ENCODE measurements at places on chromosomes 12 and 14. TPM values are rescaled to one million over a fixed set of nuclear protein-coding genes. Genes with fewer than 3 reads are reported as not detected.

GRCh38 chr12:75854681-75855309, 176.8 kb downstream of the PHLDA1 start:
- DNase-seq: no peak

DNA sequence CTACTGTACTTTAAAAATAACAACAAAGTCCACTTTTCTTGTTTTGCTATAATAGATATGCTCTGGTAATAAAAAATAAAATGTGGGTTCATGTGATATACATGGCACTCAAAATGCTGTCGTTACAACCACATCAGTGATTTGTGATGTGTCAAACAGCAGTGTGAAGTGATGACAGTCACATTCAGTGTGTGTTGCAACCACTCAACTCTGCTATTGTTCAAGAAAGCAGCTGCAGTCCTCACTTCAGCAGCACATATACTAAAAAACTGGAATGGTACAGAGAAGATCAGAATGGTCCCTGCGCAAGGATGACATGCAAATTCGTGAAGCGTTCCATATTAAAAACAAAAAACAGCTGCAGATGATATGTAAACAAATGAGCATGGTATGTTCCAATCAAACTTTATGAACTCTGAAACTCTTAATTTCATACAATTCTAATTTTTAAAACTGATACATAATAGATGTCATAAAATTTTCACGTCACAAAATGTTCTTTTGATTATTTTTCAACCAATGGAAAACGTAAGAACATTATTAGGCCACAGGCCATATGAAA, 6.7 kb downstream of the TRMT5 start:
- DNase-seq: peak; percentile 91

Gene LALBA
- not detected for total RNA-seq

DNA sequence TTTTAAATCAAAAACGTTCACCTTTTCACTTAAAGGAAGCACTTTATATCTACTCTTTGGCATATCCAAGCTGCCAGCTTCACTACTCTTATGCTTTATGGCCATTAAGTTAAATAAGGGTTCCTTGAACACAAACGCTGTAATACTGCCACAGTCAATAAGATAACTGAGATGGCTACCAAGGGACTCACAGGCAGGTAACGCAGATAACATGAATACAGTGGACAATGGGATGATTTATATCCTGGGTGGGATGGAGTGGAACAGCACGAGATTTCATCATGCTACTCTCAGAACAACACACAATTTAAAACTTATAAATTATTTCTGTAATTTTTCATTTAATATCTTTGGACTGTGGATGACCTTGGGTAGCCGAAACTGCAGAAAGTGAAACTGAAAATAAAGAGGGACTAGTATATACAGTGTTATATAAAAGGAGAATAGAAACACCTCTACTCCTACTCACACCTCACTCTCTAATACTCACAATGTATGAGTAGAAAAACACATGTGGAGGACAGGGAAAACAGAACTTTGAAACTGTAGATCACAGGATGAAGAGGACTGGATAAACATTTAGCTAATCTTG, 367.3 kb downstream of the C12orf50 start:
- DNase-seq: no peak

- no peak for DNase-seq
These were observed 3.5 kb upstream of the ANKRD52 start for GRCh38 chr12:56261503-56262232.

DNA sequence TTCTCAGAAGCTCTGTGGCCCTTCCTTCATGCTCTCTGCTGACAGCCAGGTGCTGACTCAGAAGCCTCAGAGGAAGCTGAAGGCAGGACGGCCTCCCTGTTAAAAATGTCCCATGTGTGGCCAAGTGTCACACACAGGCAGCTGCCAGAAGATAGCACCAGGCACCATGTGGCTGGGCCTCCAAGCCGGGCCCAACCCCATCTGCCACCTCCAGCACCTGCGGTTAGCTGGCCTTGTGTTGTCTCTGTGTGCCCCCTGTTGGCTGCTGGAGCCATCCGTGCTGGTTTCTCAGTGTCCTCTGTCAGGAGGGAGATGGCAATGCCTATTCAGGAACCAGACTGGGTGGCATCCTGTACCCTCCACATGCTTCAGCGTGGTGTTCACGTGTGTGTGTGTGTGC, 63.2 kb downstream of the TSPAN11 start:
- DNase-seq: no peak

DNA sequence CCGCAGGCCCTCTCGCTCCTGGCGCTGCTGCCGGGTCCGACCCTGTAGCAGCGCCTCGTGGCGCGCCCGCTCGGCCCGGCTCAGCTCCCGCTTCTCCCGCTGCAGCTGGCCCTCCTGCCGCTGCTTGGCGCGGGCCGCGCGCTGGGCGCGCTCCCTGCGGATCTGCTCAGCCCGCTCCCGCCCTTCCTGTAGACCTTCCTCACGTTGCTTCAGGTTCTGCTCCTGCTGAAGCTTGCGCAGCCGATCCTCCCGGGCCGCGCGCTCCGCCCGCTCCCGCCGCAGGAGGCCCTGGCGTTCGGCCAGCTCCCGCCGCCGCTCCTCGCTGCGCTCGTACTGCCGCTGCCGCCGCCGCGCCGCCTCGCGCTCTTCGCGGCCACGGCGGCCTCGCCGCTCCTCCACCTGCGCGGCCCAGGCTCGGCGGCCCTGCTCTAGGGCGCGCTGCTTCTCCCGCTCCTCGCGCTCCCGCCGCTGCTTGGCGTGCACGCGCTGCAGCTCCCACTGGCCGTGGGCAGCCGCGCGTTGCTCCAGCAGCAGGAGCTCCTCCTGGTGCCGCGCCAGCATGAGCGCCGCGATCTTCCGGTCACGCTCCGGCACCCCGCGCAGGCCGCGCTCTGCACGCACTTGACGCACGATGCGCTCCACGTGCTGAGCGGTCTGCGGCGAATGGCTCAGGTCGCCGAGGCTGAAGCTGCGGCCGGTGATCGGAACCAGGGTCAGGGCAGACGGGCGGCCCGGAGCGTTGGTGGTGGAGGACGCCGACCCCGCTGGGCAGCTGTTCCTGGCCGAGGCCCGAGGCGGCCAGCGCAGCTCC, 2.4 kb downstream of the CCDC177 start:
- DNase-seq: peak; percentile 53

Gene SERPINA10
- total RNA-seq: not detected

DNA sequence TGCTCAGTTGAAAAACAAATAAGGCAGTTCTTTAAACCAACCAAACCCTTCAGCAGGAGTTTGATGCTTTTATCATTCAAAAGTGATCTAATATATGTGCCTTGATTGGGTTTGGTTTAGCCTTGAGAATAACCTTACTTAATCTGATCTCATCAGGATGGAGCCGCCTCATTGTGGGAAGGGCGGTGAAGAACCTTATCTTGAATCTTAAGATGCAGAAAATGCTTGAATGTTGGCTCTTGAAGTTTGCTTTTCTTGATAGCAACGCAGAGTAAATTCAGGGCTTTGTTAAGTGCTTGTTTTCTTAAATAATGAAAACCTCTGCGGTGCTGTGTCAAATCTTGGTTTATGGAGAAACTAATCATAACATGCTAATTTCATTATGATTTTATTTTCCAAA, 138.2 kb downstream of the MON2 start:
- DNase-seq: no peak

Gene GPR162
- 36.0 TPM for total RNA-seq

Gene LRFN5
- total RNA-seq: 12.6 TPM

DNA sequence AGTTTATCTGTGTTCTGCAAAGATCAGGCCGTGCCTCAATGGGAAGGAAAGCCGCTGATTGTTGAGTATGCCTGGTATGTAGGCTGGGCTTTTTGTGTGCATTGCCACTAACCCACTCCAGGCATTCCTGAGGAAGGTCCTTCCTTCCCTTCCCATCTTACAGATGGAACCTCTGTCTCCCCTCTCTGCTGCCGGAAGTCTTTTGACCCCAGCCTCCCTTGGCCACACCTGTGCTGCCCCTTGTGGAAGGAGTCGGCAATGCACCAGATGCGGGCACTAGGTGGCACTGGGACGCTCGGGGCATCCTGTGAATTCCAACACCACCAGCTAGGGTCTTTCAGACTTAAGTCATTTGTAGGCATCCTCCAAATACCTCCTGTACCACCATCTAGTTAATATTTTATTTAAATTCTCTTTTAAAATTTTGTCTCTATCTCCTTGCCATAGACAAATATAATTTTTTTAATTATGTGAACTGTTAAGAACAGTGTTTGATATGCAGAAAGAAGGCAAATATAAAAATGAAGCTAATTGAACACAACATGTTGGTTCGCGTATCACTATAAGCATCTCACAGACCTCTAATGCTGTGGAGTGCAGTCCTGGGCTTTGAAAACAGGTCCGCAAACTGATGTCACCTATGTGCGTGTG, 99.6 kb downstream of the RIN3 start:
- no peak for DNase-seq

DNA sequence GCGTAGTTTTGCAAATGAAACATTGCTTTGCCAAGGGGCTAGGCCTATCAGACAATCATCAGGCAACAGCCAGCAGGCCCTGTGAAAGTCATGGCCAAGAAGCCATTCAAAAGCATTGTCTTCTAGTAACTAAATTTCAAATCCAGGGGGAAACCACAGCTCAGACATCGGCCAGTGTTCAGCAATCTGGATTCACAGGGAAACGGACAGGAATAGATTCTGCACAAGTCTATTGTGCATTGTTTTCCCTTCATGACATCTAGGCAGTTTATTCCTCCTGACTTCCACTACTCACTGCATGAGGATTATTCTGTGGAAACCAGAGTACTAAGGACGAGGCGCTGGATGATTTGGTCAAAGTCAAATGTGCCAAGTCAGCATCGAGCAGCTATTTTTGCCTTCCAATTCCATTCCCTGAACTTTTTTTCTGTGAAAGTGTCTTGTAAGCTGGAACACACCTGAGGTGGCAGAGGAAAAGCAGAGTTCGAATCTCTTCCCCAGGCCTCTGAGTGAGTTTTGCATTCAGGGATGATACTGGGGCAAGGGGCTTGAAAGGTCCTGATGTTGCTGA, 75.4 kb downstream of the VCPKMT start:
- DNase-seq: no peak

- DNase-seq: no peak
These were observed 50.8 kb upstream of the PRICKLE1 start for GRCh38 chr12:42640391-42640790.

Gene RD3L
- total RNA-seq: not detected

Gene SDR9C7
- not detected for total RNA-seq

Gene PMCH
- total RNA-seq: not detected

DNA sequence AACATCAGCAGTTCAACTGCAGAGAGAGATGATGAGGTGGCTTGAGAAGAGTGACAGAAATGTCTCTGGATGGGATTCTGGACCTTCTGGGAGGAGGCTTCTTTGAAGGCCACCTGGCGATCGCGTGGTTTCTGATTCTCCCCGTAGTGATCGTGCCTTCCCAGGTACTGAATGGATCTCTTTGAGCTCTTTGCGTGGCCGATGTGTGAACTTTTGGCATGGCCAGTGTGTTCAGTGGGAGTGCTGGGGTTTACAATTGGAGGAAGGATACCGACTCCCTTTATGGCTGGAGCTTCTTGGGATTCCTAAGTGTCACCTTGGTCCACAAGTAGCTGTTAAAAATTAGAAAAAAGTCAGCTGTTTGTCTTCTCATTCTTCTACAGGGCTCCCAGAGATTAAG, 374.7 kb downstream of the C12orf75 start:
- no peak for DNase-seq

Gene NPAS3
- total RNA-seq: 0.48 TPM

- peak; percentile 83 for DNase-seq
These were observed 712 bp upstream of the FZD10 start for GRCh38 chr12:130161261-130162243.

DNA sequence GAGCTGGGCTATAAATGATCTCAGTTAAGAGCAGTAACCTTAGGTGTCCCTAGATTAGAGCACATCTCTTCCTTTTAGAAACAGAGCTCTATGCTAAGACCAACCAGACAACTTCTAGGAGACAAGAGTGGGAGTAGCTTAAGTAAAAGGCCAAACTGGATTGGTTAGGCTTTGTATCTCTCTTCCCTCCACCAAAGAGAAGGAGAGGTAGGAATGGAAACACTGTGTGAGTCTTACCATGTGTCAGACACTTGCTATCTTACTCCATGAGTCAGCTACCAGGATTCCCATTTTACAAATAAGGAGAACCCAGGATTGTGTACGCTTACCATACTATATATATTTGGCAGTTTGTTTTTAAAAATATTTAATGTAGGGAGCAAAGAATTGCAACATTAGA, 122.9 kb downstream of the PAX9 start:
- no peak for DNase-seq

Gene RFX4
- not detected for total RNA-seq

GRCh38 chr12:15712160-15712559, 77.0 kb downstream of the EPS8 start:
- DNase-seq: no peak

Gene GZMB
- total RNA-seq: 5.1 TPM

- no peak for DNase-seq
These were observed 264.5 kb downstream of the FBXL14 start for GRCh38 chr12:1329784-1330476.

DNA sequence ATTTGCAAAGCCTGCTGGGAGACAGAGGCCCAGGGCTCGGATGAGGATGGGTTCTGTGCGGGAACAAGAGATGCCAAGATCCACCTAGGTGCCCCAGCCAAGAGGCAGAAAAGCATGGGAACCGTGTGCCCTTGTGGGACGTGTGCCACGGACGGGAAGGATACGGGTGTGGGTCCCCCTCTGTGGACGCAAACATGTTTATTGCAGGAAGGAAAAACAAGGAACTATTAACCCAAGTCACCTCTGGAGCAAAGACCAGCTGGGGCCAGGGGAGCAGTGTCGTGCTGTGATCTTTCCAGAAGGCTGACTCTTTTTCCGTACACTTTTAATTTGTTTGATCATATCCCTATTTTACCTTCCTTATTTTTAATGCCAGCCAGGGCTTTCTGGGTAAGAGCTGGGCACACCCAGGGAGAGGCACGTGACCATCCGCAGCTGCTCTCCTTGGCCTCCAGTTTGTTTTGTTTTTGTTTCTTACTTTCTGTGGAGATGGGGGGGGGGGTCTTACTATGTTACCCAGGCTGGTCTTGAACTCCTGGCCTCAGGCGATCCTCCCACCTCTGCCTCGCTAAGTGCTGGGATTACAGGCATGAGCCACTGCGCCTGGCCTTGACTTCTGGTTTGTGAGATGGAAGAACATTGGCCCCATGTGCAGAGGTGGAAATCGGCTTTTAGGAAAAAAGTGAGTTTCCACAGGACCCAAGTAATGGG, 20.7 kb downstream of the SCARB1 start:
- no peak for DNase-seq

Gene HOXC6
- total RNA-seq: 0.46 TPM

DNA sequence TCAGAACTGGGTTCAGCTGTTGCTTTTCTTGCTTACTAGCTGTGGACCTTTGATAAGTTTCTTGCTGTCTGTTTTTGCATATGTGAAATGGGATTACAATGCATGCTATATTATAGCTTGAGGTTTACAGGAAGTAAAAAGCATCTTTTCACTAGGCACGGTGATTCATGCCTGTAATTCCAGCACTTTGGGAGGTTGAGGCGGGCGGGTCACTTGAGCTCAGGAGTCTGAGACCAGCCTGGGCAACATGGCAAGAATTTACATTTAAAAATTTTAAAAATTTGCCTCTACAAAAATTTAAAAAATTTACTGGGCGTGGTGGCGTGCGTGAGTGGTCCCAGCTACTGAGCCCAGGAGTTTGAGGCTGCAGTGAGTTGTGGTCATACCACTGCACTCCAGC, 42.0 kb downstream of the CALM1 start:
- DNase-seq: no peak

All from lung (tissue), 17 donors.